ENCODE measurements at places on chromosomes 16 and 17.

GRCh38 chr17:50508573-50509460, 578 bp downstream of the MYCBPAP start:
- DNase-seq = no peak

- DNase-seq = no peak
Observed at GRCh38 chr16:28059841-28060575, 3.5 kb downstream of the GSG1L start.

- no peak for DNase-seq
Observed at GRCh38 chr17:79322211-79323123, 247.8 kb downstream of the ENGASE start.

- DNase-seq = peak; percentile 57
Observed at GRCh38 chr16:24689128-24689527, 40.3 kb upstream of the TNRC6A start.

DNA sequence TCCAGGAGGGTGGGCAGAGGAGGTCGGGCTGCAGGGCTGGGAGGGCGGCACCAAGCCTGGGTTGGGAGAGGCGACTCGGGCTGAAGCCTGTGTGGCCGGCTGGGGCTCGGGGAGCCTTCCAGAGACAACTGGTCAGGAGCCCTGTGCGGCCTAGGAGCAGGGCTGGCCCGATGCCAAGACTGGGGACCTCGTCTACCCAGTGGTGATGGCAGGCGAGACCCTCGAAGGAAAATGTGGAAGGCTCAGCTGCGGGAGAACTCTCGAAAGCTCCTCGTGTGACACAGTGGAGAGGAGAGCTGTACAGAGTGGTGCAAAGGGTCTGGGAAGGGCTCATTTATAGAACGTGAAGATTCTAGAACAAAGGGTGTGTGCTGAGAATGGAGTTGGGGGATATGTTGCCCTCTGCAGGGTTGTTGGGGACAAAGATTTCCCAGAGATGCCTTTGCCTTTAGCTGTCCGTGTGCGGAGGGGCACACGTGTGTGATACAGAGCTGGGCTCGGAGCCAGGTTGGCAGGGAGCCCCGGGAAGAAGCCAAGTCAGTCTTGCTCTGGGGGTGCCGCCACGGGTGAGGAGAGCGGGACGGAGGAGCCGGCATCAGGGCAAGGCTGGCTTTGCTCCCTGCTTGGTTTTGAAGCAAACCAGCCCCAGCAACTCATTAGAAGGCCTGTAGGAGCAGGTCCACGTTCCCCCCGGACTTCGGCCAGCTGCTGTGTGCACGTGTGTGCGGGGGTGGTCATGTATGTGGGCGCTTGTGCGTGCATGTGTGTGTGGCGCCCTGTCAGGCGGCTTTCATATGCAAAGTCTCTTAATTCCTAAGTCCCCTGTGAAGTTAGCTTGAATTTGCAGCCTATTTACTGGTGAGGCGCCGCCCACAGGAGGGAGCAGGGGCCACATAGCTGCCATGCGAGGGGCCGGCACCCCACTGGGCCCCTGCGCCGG, 132.4 kb upstream of the CHMP6 start:
- DNase-seq = peak; percentile 92

GRCh38 chr16:76614269-76614668, 337.1 kb downstream of the CNTNAP4 start:
- no peak for DNase-seq

DNA sequence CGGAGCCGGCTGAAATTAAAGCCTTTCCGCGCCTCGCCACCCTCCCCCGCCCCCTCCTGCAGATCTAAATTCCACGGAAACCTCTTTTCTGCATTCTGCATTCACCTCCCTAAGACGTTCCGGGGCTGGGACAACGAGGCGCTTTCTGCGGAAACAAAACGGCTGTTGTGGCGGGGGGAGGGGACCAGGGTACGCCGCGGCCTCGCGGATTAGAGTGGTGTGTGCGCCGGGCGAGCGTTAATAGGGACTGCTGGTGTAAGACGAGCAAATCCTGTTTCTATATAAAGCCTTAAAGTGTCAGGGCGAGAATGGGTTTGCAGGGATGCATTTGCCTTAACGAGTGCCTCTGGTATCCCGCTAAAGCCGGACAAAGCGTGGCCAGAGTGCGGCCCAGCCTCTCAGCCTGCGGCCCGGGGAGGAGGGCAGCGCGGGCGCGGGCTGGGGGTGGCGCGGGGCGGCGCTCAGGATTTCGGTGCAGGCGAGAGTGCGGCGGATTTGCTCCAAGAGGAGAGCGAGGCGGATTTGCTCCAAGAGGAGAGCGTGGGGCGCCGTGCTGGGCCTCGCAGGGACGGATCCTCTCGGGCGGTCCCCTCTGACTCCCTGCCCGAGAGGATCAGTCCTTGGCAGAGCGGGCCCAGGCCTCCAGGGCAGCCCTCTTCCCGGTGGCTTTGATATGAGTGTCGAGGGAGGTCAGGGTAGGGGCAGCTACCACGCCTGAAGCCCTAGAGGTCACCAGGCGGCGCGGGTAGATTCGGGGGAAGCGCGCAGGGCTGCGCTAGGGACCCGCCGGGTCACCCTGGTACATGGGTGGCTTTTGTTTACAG, 5.1 kb downstream of the BAHCC1 start:
- peak; percentile 71 for DNase-seq

DNA sequence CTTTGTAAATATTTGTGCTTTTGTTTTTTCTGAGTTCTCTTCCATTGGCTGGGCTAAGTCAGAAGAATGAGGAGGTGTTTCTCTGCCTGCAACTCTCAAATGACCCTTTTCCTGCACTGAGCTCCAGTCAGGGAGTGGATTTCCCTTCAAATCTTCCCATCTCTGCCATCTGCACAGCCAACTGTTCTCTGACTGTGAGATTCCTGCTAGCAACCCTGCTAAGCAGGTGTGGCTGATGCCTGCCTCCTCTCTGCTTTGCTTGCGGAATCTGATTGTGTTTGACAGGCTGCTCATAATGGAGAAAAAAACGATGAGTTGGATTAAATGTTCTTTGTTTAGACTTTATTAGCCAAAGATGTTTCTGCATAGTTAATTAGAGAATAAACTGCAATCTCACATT, 519.8 kb downstream of the TMEM114 start:
- no peak for DNase-seq

GRCh38 chr17:35051183-35051578, 12.3 kb downstream of the RFFL start:
- no peak for DNase-seq

DNA sequence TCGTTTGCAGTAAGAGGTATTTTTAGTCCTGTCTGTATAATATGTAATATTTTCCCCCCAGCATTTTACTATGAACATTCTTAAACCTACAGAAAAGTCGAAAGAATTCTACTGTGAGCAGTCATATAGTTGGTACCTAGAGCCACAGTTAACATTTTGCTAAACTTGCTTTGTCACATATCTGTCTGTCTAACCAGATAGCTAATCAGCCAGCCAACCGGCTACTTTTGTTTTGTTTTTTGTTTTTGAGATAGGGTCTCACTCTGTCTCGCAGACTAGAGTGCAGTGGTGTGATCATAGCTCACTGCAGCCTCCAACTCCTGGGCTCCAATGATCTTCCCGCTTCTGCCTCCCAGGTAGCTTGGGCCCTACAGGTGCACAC, 73.3 kb downstream of the ABCC1 start:
- DNase-seq = no peak

DNA sequence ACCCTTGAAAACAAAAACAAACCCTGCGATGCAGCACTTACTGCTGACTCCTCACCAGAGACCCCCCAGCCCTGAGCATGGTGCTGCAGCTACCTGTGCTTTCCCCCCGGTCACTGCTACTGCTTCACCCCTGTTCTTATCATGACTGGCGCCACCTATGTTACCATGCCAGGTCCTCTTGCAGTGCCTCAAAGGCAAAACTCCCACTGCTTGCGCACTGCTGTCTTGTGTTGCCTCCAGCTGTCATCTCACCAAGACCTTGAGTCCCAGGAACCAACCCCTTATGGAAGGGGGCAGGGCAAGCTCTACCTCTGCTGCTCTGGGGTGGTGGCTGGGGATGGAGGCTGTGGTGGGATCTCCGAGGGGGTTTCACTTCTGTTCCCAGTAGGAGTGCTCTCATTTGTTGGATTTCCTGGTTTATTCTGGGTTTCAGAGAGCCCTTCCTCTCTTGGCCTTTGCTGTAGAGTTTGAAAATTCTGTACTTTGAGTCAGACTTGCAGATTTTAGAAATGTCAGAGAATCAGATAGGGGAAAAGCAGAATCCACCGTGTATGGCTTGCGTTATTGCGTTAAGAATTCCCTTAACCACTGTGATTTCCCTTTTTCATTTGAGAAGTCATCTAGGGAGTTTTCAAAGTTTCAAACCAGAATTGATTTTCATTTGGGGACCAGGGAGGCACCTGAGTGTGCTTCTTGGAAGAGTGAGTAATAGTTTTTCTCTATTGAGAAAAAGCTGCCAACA, 96.6 kb downstream of the SPECC1 start:
- no peak for DNase-seq

DNA sequence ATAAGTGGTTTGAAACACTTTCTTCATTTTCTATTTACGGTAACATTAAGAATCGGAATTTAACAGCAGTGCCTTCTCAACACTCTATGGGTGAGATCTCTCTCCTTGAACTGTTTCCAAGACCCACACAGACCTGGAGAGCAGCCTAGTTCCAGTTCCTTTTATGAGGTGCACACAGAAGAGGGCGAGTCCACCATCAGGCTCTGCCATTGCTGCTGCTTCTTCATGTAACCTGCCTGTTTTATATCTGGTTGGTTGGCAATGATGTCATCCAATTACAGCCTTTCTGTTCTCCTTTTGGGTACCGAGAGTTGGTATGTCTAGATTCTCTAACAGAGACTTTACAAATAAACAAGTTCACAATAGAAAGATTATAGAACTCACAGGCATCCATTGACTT, 225.7 kb downstream of the UTP18 start:
- DNase-seq = no peak

DNA sequence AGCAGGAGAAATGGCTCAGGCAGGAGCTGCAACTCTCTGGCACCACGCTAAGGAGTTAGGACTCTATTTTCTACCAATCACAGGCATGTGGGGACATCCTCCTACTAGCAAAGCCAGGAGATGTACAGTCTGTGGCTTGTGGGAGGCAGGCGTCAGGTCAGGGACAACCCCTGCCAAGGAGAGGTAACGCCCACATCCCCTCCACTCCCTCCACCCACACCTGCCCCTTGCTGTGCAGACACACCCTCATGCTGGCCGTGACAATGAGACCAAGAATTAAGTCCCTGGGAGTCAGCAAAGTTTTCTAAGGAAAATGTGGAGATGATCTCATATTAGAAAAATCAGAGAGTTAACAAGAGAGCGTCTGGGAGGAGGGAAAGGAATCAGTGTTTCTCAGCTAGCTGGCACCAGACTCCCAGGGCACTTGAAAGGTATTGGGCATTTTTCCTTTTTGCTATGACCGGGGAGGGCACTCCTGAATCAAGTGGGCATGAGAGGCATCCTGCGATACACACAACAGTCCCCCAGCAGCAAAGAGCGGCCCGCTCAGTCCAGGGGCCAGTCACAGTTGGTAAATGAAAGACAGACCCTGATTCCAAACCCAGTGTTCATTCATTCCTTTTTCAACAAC, 87.3 kb upstream of the RPL38 start:
- DNase-seq = peak; percentile 41

GRCh38 chr17:75875940-75876189, 2.5 kb downstream of the TRIM47 start:
- no peak for DNase-seq

- no peak for DNase-seq
Observed at GRCh38 chr17:78678222-78678557, 101.0 kb upstream of the DNAH17 start.

- peak; percentile 40 for DNase-seq
Observed at GRCh38 chr16:7268182-7268581, 64.5 kb upstream of the RBFOX1 start.

GRCh38 chr16:57000271-57001025, 11.1 kb downstream of the NLRC5 start:
- DNase-seq = peak; percentile 93

DNA sequence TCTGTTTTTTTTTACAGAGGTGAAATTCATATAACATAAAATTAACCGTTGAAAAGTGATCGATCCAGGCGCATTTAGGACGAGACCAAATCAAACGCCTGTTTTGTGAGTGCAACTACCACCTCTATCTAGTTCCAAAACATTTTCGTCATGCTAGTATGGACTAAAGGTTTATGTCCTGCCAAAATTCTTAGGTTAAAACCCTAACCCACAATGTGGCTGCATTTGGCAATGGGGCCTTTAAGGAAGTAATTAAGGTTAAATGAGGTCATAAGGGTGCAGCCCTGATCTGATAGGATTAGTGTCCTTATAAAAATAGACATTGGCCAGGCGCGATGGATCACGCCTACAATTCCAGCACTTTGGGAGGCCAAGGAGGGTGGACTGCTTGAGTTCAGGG, 32.8 kb upstream of the RCVRN start:
- DNase-seq = peak; percentile 19

DNA sequence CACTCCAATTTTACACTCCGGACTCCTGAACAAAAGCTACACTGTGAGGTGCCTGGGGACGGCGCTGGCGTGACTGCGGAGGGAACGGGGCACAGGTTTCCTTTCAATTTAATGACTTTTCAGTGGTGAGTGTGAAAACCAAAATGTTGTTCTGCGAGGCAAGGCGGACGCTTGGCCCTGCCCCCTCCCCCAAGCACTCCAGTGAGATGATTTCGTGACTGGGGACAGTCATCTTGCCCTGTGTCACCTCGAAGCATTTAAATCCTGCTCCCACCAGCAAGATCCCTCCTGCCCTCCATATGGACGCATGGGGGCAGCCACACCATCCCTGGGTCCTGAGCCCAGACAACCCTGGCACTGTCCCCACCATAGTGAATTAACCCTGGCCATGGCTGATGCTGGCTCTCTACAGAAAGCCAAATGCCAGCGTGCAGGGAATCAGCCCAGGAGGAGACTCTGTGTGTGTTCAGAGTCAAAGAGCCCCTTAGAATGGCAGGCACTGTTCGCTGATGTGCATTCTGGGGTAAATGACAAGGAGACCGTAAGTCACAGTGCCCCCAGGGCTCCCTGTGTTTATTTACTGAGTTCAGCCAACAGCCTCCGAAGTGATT, 41.0 kb downstream of the C16orf95 start:
- no peak for DNase-seq

DNA sequence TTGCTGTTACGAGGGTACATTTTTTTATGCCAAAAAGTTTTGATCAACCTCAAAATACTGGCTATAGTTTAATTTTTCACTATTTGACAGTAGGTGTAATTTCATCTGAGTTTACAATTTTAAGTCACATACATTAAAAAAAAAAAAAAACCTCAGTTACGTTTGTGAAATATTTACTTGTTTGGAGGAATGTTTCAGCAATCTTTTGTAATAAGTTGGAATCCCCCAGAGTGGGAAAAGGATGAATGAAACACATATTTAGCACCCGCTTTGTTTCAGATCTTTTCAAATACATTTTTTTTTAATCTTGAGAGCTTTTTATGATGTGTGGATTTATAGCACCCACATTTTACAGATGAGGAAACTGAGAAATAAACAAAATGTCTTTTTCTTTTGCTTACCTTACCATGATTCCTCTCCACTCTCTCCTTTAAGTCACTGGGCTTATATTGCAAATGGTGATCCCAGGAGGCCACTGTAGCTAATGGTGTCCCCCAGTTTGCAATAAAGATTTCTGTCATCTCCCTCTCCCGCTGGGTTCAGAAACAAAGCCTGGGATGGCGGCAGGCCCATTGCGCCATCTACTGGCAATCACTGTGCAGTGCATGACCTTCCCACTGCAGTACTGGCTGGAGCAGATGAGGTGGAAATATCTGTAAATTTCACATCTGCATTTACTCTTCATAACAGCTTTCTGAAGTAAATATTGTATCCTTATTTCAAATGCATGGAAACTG, 27.7 kb downstream of the TBC1D3B start:
- peak; percentile 42 for DNase-seq

- no peak for DNase-seq
Observed at GRCh38 chr16:75801307-75801706, 75.0 kb upstream of the CPHXL start.
